Stimulated activated CD4-positive, alpha-beta T cell treated with anti-CD3 and anti-CD28 coated beads, Interleukin-4, amount 100 ng/mL, for 48 hours (primary cell): ENCODE measurements at places on chromosomes 13 and 19.

- DNase-seq = no peak
These were observed 30.2 kb downstream of the TMTC4 start for GRCh38 chr13:100644371-100644770.

GRCh38 chr13:44865722-44866410 is 123.4 kb downstream of the NUFIP1 start:
- DNase-seq = no peak

DNA sequence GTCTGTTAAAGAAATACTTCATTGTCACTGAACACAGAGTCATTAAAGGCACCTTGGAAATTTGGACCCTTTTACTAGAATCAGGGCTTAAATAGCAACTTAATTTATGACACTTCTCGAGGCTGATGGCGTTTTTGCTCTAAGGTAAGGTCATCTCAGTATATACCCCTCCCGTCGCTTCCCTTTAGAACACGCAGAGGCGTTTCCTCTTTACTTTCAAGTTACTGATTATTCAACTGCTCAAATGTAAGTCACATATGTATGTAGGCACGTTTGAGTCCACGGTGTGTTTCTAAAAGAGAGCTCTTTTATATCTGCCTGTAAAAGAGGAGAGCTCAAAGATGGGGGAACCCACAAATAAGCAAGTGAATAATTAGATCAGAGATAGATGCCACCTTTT is 181.5 kb downstream of the TSHZ3 start:
- DNase-seq = no peak

GRCh38 chr13:67128136-67128535 is 102.0 kb downstream of the PCDH9 start:
- no peak for DNase-seq

- no peak for DNase-seq
These were observed 98.7 kb downstream of the FAM216B start for GRCh38 chr13:42880056-42880605.

- DNase-seq = no peak
These were observed 30.3 kb downstream of the RASA3 start for GRCh38 chr13:114102131-114102520.

- DNase-seq = no peak
These were observed 21.9 kb downstream of the ANKRD27 start for GRCh38 chr19:32652894-32653598.

DNA sequence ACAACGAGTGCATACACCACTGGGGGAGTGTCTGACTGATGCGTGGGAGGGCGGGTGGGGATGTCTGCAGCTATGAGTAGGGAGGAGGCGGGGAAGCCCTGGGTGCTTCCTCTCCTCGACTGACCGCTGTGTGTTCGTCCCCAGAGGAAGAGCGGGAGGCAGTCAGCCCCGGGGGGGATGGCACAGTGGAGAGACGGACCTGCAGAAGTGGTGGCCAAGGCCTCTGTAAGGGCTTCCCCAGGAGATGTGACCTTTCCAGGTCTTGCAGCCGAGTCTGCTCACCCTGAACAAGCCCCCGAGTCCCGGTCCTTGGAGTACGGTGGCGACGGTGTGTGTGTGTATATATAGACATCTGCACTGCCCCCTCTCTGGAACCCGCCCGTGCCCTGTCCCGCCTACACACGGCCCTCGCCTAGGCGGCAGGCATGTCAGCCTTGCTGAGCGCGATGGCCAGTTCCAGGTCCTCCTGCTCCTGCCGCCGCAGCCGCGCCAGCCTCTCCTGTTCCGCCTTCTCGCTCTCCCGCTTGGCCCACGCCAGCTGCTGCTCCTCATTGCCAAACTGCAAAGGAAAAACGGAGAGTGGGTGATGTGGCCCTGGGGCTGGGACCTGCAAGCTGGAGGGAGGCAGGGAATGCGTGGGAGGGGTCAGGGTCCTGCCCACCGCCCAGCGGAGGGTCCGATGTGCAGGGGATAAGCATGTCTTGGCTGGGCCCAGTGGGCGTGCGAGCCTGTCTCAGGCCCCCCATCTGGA is 30.8 kb downstream of the KLF2 start:
- no peak for DNase-seq
